A673 (cell line): ENCODE measurements at places on chromosomes 3 and 15.
A peak's percentile ranks its signal among the peaks of the same experiment; 100 is the strongest.

DNA sequence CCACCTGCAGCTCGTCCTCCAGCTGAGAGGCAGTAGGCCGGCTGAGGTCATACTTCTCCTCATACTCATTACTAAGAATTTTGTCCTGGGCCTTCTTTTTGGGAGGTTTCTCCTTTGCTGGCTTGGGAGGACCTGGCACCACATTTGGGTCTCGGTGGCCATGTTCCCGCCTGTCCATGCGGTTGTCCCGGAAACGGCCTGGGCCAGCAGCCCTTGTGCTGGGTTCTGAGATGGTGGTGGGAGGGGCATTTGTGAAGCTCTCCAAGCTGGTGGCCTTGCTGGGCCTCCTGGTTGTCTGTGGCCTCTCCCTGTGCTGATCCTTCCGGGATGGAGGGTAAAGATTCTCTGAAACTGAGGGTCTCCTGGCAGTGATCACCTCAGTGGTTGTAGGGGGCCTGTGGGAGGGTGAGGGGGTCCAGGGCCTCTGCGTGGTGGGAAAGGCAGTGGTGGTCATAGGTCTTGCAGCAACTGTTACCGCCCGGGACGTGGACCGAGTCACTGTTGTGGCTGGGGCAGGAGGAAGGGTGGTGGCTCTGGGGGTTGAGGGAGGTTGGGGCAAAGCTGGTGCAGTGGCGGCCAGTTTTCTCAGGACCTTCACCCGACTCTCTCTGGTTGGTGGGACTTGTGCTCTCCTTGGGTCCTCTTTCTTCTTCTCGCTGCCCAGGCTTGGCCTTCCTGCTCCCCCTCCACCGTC, 2.5 kb downstream of the CCDC80 start:
- DNase-seq, result no peak
- H3K27me3 ChIP-seq, result no peaks in the 10 kb centered on the region
- H3K27ac ChIP-seq, result no peak overlapping the region

GRCh38 chr15:55008421-55008820, 188.3 kb downstream of the RSL24D1 start:
- H3K4me1 ChIP-seq, result no peaks in the 10 kb centered on the region
- no peaks in the 10 kb centered on the region for H3K36me3 ChIP-seq
- DNase-seq, result no peak
- H3K27ac ChIP-seq, result no peak overlapping the region
- H3K27me3 ChIP-seq, result no peaks in the 10 kb centered on the region

- no peak overlapping the region for H3K4me3 ChIP-seq
- no peaks in the 10 kb centered on the region for H3K36me3 ChIP-seq
- no peak overlapping the region for H3K27ac ChIP-seq
Observed at GRCh38 chr3:119148493-119149180, 2.7 kb downstream of the TEX55 start.

DNA sequence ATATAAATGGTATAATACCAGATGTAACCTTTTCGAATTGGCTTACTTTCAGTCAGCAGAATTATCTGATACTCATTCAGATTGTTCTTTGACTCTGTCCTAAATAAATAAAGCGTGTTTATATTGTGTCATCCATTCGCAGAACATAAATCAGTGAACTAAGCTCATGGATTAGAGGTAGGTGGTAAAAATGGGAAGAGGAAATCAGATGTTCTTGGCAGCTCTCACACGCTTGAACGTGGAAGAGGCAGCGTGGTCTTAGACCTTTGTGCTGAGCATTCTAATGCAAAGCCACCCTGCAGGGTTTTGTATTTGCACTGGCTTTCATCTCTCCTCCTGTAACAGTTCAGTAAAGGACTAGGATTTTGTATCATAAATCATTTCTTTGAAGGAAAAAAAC, 441.4 kb downstream of the GABRG3 start:
- no peaks in the 10 kb centered on the region for H3K4me1 ChIP-seq
- H3K27ac ChIP-seq, result no peak overlapping the region
- H3K4me3 ChIP-seq, result no peak overlapping the region
- no peaks in the 10 kb centered on the region for H3K36me3 ChIP-seq

DNA sequence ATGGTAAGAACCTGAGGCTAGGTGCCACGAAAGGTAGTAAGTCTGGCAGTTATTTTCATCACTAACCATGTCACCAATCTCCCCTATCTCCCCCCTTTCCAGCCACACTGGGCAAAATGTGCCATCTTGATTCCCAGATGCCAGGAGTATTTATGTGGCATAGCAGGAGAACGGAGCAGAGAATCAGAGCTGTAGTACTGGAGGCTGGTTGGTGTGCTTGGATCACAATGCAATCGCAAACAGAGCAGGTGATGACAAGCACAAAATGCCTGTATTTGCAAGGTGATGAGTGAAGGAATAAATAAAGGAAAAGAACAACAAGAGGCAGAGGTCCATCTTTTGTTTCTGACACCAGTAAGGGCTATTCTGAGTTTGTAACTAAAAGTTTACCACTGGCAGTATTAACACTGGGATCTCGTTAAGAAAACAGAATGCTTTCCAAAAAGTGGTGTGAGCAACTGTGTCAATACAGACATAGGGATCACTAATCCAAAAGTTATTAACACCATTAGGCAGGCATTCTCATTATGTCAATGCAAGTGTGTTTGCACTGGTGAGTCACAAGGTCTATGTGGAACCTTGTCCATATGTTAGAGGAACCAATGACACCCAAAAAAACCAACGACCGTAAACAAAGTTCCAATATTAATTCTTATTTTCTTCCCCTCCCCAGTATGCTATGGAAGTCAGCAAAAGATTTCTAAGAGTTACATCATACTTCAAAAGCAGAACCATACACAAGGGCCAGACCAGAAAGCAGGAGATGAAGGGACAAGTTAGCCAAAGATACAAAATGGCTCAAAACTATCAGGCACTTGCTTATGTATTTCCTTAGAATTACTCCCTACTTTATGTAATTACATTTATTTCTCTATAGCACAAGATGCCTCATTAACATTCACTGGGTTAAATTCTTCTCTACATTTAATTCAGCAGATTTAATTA, 556.6 kb downstream of the FOXP1 start:
- H3K4me1 ChIP-seq, result peaks cover 11% of the 10 kb centered on the region
- no peak overlapping the region for H3K4me3 ChIP-seq
- no peak overlapping the region for H3K27ac ChIP-seq

DNA sequence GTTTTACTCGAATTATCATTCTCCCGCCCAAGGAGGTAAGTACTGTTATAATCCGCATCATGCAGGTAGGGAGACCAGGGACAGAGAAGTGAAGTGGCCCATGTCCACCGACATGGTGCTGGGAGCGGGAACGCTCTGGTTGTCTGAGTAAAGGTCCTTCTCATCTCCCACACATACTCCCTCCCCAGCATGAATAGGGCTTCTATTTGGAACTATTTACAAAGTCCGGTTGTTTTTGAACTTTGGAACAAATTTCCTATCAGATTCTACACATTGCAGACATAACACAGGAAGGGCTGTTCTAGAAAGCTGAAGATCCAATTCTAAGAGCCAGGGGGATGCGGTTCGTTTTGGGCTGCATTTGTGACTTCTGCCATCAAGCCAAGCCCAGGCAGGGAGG, 94.8 kb upstream of the TLE3 start:
- no peaks in the 10 kb centered on the region for H3K36me3 ChIP-seq
- no peaks in the 10 kb centered on the region for H3K27me3 ChIP-seq
- no peak overlapping the region for H3K4me3 ChIP-seq
- no peak for DNase-seq
- peaks cover 20% of the 10 kb centered on the region for H3K4me1 ChIP-seq
- no peak overlapping the region for H3K27ac ChIP-seq

- H3K4me1 ChIP-seq, result no peaks in the 10 kb centered on the region
- DNase-seq, result no peak
- H3K27ac ChIP-seq, result no peak overlapping the region
- no peaks in the 10 kb centered on the region for H3K36me3 ChIP-seq
- H3K27me3 ChIP-seq, result no peaks in the 10 kb centered on the region
Observed at GRCh38 chr3:145017959-145018358, 1046.3 kb downstream of the DIPK2A start.

DNA sequence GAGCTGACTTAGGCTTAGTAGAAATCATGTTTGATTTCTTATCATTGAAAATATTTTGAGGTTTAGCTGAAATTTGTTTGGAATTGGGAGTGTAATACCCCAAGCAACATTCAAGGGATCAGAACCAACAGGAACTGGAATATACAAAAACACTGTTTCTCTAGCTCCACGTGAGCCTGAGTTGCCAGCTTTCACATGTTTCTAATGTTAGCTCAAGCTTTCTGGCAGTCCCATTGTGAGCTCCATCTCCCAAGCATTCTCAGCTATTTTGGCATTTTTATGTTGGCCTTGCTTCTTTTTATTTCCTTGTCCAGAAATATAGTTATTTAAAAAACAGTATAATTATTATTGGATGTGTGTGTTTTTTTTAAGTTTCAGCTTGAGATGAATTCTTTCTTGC, 427.1 kb upstream of the DPH6 start:
- no peak overlapping the region for H3K27ac ChIP-seq
- DNase-seq, result no peak
- H3K36me3 ChIP-seq, result no peaks in the 10 kb centered on the region
- no peaks in the 10 kb centered on the region for H3K27me3 ChIP-seq
- no peak overlapping the region for H3K4me3 ChIP-seq
- H3K4me1 ChIP-seq, result no peaks in the 10 kb centered on the region

DNA sequence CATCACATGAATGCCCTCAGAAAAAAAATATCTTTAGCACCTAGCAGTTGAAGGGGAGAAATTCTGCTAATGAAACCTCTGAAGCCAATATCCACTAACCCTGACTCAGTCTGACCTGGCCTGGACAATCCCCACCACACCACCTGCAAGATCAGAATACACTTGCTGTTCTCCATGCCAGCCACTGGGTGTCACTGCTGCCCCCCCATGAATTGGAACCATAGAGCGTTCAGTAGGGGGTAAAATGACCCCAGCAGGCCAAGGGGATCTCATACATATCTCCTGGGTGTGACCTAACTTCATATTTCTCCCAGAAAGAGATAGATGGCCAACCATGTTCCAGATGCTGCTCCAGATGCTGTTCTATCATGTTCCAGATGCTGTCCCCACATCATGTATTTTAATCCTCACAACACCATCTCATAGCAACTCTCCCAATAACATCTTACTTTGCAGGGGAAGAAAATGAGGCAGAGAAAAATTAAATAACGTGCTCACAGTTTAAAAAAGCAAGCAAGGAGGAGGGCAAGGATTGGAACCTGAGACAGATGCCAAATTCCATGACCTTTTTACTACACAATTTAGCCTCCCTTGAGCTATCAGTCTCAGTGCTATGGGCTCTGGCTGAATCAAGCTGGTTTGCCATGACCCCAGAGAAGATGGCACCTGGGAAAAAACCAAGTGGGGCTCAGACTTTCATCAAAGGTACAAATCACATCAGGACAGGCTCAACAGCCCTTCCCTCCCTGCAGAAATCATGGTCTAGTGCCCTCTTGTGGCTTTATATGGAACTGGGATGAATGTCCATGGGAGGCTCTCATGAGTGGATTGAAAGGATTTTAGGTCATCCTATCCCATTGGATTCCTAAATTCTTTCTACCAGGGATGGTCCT, 12.4 kb downstream of the NTRK3 start:
- no peaks in the 10 kb centered on the region for H3K27me3 ChIP-seq
- no peak overlapping the region for H3K4me3 ChIP-seq
- peak; percentile 51 for DNase-seq
- H3K4me1 ChIP-seq, result no peaks in the 10 kb centered on the region
- no peak overlapping the region for H3K27ac ChIP-seq
